Keratinocyte (primary cell): ENCODE measurements at places on chromosomes 7 and 10.

DNA sequence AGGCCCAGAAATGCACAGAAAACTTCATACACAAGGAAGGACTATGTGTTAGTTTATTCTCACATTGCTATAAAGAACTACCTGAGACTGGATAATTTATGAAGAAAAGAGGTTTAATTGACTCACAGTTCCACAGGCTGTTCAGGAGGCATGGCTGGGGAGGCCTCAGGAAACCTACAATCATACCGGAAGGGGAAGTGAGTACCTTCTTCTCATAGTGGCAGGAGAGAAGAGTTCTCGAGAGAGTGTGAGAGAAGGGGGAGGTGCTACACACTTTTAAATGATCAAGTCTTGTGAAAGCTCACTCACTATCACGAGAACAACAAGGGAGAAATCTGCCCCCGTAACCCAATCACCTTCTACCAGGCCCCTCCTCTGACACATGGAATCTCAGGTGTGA is 16.8 kb upstream of the RAMP3 start:
- no peak for DNase-seq

DNA sequence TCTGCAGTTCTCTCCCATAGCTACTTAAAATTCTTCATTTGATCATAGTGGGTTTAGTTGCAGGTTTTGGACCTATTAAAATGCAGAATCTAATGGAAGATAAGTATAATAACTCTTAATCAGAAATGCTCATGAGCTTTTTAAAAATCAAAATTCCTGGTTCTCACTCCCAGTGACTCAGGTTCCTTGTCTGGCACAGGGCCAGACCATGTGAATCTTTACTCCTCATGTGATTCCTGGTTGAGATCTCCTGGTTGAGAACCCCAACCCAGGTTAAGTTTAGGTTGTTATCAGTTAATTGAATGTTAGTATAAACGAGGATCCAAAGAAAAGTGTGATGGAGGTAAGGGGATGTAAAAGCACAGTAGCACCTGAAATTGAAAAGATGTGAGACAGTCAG is 17.5 kb upstream of the TRUB1 start:
- no peak for DNase-seq

GRCh38 chr7:33809228-33809627 is 96.1 kb upstream of the BMPER start:
- no peak for DNase-seq

DNA sequence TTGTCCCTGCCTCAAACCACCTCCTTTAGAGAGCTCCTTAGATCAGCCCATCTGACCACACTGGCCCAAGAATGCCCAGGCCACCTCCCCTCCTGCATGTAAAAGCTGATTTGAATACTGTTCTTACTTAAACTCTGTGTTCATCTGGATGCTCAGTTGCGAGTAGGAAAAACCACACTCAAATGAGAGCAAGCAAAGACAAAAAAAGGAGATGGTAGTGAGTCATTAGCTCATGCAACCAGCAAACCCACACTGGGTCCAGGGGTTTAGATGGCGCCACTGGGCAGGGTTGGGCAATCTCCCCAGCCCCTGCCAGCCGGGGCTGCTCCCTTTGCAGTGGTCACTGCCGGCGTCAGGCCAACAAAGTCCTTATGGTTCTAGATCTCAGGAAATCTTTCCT is 32.7 kb downstream of the TSPAN15 start:
- DNase-seq: no peak

DNA sequence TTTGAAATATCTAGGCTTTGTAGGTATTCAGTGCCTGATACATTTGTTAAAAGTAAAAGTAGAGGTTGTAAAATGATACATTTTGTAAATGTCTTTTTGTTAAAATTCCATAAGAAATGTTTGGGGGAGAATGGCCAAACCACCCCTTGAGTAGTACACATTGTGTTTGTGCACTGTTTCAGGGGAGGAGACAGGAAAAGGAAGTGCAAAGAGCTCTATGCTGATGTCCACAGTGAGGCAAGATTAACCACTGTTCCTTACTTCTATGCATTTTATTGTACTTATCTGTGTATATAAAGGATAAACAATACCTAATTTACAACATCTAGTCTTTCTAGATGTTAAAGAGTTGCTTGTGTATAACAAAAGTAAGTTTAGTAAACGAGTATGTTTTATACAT is 7.4 kb upstream of the CYCS start:
- DNase-seq: no peak

DNA sequence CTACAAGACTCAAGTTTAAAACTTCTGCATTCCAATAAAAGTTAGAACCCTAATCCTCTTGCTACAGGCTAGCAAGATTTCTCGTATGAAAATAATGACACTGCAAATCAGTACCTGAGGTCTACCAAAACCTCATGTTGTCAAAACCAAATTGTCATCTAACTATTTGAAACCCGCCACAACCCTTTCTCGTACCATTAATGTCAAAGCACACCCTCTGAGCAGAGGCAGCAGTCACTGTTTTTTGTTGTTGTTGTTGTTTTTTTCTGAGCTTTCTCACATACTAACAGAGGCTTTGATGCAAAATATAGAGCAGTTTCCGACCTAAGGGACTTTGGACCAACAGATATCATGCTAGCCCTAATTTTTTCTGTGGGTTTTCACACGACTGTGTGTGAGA is 563.9 kb upstream of the C7orf33 start:
- no peak for DNase-seq

- DNase-seq: no peak
Measured at GRCh38 chr10:24900888-24901685, 51.3 kb downstream of the PRTFDC1 start.

DNA sequence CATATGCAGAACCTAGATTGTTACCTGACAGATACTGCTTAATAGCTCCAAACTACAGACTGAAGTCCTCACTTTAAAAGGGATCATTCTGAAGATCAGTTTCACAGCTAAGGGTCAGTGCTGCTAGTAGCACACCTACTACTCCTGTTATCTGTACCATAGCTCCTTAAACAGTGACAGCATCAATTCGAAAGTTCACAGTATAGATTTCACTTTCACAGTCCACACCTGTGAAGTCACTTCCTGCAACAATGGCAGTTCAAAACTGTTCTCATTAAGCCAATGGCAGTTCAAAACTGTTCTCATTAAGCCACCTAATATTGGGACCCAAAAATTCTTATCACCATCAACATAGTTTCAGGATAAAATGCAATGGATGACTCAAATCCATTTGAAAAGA is 10.7 kb upstream of the FHIP2A start:
- DNase-seq: no peak

GRCh38 chr10:60187691-60188090 is 202.0 kb downstream of the ANK3 start:
- no peak for DNase-seq
